ENCODE measurements at places on chromosomes 2 and 18.

GRCh38 chr2:241381872-241382271 lies 25.8 kb downstream of the FARP2 start:
- no peak for DNase-seq

DNA sequence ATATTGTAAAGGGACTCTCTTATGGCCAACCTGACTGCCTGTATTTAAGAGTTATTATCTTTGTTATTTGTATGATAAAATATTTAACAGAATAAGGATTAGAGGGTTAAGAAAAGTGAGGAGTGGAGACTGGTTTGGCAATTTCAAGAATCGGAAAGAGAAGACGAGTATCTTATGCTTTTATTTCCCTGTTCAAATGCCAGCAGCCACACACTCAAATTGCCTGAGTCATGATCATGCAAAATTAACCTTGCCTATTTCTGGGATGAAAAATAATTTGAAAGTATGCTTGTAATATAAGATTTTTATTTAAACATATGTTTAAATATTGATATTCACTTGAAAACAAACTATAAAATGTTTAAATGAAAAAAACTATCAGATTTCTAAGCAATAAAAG lies 188.6 kb downstream of the CD226 start:
- no peak for DNase-seq

- no peak for DNase-seq
Measured at GRCh38 chr2:138086576-138086975, 122.3 kb downstream of the HNMT start.

- no peak for DNase-seq
Measured at GRCh38 chr2:165475277-165476004, 5.9 kb downstream of the CSRNP3 start.

DNA sequence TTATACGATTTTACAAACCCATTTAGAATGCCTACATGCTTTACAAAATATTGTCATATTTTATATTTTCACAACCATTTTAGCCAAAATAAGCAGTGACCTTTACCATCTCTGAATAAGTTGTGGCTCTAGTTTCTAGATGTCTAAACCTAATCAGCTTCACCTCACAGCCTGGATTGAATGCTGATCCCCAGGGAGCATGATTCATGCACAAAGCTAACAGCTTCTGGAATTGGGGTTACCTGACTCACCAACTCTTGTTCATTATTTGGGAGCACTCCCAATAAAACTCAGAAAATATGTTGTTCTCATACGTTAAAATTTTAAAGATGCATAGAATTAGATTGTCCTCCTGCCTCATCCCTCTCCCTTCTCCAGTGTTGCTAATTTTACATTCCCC lies 611.7 kb upstream of the NETO1 start:
- no peak for DNase-seq

- no peak for DNase-seq
Measured at GRCh38 chr2:69660637-69661036, 17.1 kb upstream of the AAK1 start.

- no peak for DNase-seq
Measured at GRCh38 chr2:50953021-50953420, 78.9 kb downstream of the NRXN1 start.

GRCh38 chr2:45102579-45103117 lies 93.4 kb upstream of the SIX2 start:
- no peak for DNase-seq

DNA sequence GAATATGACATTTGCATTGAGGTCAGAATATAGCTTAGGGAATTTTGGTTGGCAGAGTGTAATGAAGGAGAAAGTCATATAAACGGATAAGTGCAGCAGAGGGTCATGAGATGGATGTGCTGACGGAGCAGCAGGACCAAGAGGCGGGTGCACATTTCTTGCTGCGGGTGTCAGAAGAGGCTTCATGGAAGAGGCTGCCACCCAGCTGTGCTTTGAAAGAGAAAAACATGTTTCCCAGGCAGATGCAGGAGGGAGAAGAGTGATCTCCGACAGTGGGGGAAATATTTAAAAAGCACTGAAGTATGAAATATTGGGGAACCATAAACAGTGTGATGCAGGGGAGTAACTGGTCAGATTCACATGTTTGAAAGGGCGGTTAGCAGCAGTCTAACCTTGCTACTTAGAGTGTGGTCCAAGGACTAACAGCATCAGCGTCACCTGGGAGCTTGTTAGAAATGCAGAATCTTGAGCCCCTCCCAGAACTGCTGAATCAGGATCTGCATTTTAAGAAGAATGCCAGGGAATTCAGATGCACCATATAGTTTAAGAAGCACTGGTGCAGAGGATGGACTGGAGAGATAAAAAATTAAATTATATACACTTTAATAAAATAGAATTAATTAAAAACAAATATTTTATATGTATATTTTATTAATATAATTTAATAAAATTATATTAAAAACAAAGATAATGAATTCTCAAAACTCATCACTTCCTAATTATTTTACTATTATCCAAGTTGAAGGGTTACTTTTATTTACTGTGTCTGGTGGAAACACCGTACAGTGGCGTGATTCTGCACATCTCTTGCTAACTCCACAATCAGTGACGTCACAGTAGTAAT lies 36.1 kb upstream of the SCYGR1 start:
- no peak for DNase-seq

- no peak for DNase-seq
Measured at GRCh38 chr2:33042265-33042664, 95.5 kb downstream of the LTBP1 start.

DNA sequence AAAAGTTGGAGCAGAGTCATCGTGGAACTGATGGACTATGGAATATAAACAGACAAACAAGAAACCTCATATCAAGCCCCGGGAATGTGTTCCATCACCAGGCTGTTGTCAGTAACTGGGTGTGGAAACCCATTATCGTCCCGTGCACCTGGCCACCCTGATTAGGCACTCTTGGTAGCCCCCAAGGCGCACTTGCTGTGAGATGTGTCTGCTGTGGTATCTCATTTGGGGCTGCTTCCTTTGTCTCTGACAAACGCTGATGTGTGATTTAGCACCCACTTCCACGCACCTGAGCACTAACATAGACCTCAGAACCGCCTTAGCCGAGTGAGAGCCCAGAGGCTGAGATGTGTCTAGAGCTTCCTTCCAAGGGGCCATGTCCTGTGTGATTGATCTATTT lies 96.3 kb downstream of the PRPF40A start:
- DNase-seq = no peak

DNA sequence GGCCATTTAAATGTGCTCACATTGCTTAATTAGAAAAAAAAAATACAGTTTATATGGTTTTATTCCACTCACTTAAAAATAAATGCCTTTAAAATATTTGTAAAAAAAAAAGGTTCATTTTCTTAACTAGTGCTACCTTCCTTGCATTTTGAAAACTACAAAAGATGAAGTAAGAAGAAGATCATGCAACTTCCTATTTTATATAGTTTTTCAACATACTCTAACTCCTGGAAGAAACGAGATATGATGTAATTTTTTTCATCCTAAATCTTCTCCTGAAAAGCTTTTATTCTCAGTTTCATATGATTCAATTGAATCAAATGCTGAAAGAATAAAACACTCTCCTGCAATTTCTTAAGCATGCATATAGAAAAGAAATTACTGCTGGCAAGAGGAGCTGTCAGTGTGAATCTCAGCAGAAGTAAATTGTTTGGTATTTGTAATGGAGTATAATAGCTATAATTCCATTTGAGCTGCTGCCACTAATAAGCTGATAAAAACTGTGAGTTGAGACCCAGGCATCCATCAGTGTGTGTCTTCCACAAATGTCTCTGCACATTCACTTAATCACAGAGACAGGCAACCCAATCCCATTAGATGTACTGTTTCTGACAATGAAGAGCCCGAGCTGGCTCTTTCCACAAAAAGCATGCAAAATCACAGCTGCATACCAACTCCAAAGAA lies 3.7 kb downstream of the FTCDNL1 start:
- no peak for DNase-seq

DNA sequence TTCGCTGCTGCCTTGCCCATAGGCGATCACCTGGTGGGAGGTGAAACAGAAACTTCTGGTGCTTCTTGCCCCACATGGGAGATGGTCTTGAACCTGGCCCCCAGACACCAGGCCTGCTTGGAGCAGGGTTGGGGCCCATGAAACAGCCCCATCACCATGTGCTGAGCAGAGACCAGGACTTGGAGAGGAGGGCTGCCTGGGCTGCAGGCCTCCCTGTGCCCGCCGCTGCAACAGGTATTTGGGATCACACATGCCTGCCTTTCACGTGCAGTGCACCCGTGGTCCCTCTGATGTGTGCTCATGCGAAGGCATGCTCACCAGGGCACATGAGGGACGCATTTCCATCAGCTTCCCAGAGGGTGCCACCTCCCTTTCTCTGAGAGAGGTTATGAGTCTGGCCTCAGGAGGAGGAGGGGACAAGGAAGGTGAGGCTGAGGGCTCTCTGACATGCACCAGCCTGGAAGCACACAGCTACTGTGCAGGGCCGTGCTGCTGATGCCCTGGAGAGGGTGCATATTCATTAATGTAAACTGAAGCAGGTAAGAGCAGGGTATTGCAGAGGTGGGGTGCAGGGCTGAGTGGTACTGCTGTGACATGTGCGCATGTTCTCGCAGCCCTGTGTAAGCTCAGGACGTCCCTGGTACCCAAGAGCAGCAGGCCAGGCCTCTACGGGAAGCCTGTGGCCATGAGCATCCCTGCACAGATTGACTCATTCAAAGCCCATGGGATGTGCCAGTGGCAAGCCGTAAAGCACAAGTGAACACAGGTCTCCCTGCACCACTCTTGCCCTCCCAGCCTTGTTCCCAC lies 4.2 kb upstream of the OXER1 start:
- DNase-seq = no peak

DNA sequence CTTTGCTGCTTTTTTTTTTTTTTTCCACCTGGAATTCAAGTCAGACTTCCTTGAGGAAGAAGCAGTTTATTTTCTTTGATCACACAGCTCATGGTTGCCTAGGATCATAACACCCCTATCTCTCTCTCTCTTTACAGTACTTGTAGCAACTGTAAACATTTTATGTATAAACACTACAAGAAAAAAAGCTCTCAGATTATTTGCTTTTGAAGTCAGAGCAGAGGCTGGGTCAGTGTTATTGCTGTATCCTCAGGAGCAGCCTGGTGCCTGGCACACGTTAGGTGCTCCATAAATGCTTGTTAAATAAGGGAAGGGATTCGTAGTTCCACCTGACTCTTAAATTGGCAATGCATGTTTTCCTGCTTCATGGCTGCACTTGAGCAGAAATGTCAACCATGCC lies 221.2 kb downstream of the TGIF1 start:
- peak; percentile 56 for DNase-seq
